Hindlimb muscle (tissue), 1 donor: ENCODE measurements at places on chromosomes 3 and 15.

- no peak for DNase-seq
Observed at GRCh38 chr3:150116196-150116595, 145.5 kb upstream of the PFN2 start.

GRCh38 chr15:29934251-29934650 is 112.0 kb upstream of the TJP1 start:
- no peak for DNase-seq

DNA sequence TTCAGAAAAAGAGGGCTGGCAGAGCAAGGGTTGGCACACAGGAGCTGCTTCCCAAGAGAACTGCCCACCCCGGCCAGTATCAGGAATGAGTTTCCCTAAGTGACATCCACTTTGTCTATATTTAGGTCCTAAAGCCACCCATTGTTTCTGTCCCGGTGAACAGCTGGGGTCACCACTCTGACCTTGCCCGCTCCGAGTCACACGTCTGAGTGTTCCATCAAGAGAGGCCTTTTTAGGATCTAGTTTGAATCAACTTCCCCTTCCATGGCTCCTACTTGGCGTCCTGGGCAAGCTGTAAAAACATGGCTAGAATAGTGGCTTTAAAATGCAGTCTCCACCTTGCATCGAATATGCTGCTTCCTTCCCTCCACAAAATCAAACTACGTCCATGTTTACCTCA is 109.6 kb upstream of the ARHGEF3 start:
- DNase-seq: no peak

- no peak for DNase-seq
Observed at GRCh38 chr3:189304465-189305351, 132.9 kb downstream of the TPRG1 start.
